ENCODE measurements at places on chromosomes 5 and 9.

DNA sequence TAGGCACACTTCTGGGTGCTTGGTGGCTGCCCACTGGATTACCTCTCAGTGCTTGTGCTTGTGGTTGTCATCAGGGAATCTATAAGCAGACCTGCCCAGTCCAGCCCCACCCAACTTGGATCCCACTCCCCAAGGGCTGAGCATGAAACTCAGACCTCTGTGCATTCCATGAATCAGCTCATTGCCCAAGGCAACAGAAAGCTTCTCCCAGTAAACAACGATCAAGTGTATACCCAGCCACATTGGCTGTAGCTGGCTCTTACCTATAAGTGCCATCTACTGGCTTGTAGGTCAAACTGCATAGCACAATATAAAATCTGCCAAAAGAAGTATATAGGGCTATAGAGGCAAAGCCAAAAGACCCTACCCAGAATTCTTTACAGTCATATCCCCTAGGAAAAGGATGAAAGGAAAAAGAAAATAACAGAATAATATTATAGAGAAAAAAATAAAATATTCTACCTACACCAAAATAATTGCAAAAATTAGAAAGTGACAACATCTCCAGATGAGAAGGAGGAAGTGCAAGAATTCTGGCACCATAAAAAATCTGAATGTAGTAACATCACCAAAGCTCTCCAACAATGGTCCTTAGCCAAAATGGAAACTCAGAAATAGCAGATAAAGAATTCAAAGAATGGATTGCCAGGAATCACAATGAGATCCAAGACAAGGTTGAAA lies 321.0 kb upstream of the TRPC7 start:
- no peak for DNase-seq

- DNase-seq, result no peak
These were observed 36.7 kb upstream of the CTNNA1 start for GRCh38 chr5:138716456-138716924.

DNA sequence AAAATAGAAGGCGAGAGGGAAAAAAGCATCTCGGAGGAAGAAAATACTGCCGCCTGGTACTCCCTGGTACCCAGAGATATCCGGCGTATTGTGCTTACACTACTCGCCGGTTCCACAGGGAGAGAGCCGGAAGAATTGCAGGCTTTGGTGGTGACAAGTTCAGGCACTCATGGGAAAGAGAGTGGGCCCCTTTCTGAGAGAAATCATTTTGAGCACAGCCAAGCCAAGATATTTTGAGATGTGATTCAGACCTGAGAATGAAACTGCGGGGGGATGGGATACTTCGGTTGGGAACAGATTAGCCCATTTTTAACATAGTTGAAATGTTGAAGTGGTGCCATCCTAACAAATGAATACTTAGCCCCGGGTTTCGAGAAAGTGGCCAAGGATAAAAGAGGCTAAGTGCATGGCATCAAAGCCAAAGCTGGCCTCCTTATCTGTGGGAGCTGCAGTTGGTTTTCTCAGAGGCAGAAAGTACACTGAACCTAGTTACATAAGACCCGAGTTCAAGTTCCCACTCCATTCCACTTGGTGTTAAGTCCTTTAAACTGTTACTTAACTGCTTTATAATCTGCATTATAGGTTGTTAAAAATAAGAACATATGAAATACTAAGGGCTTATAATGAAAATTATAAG lies 62.7 kb downstream of the SLC1A3 start:
- DNase-seq, result no peak

DNA sequence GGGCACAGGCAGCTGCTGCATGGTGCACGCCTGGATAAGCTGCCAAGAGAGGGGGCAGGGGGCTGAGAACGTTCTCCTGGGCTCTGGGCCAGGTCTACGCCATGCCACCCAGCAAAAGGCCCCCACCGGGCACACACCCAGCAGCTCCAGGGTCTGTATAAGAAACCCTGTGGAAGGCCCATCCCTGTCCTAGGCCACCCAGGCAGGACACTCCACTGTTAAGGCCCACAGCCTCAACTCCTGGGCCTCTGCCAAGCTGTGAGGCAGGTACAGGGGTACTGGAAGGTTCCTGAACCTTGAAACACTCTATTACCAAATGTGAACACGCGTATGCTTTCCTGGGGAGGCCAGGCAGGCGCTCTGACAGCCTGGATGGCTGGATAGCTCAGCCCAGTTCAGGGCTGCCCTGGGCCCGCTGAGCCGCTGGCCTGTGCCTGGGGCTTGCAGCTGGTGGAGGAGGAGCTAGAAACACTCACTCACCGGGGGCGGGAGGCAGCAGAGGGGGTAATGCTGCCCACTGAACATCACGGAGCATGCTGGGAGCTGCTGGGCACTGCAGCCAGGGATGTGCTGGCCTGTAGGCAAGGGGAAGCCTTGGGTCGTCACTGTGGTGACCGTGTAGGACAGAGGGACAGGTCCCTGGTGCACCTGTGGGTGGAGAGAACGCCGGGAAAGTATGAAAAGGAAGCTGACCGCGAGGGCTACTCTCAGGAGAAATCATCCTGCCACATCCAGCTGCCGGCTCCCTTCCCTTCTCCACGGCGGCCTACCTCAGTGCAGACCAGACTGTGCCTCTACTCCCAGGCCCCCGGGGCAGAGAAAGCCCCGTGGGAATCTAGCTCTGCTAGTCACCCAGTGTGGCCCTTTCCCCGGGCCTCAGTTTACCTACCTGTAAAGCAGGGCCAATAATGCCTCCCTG lies 6.0 kb downstream of the RNF44 start:
- no peak for DNase-seq

DNA sequence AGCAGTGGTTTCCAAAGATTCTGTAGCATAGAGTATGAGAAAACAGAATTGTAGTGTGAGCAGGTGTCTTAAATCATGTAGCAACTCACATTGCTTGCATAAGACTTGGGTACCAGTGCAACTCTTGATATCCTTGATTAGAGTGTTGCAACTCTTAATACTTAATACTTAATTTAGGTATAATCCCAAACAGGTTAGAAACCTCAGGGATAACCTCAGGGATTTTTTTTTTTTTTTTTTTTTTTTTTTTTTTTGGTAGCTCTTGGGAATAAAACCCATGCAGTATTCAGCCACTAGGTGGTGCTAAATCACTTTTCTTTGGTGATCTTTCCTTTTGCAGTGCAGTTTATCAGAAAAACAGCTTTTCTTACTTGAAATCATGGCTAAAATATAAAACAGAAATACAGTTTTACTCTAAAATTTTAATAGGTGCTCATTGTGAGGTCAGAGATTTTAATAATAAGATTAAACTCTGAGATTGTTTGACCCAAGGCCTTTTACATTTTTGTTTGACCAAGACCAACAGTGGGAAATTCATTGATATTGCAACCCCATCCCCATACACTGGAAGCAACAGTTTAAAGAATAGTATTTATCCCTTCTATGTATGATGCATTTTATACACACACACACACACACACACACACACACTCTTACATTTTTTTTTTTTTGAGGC lies 55.3 kb downstream of the ERAP1 start:
- no peak for DNase-seq

GRCh38 chr5:115962565-115963402 lies 509 bp downstream of the LVRN start:
- DNase-seq, result no peak

DNA sequence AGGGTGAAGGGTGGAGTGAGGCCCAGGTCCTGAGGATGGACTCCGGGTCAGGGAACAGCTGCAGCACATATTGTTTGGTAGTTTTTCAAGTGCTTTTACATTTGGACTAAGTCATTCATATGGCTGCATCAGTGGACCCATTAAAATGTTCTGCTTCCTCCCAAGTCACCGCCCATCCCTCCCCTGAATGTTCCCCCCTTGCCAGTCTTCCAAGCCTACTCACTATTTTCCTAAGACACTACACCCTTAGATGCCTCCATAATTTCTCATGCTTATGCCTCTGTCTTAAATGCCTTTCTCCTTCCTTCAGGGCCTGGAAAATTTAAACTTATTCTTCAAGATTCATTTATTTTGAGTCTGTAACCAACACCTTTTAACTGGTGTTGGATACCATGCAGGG lies 86.6 kb upstream of the NR4A3 start:
- no peak for DNase-seq

GRCh38 chr9:20065796-20066700 lies 277.2 kb upstream of the SLC24A2 start:
- no peak for DNase-seq

- no peak for DNase-seq
These were observed 55.0 kb downstream of the ECPAS start for GRCh38 chr9:111429175-111429574.

- DNase-seq, result no peak
These were observed 164.2 kb downstream of the AUH start for GRCh38 chr9:91197232-91198181.

Measured in activated T-cell treated with anti-CD3 and anti-CD28 coated beads for 48 hours (primary cell).